Activated T-helper 1 cell treated with anti-CD3 and anti-CD28 coated beads, Interleukin-2, amount 50 U/mL, for 16 hours (primary cell): ENCODE measurements at places on chromosomes 3 and 15.

DNA sequence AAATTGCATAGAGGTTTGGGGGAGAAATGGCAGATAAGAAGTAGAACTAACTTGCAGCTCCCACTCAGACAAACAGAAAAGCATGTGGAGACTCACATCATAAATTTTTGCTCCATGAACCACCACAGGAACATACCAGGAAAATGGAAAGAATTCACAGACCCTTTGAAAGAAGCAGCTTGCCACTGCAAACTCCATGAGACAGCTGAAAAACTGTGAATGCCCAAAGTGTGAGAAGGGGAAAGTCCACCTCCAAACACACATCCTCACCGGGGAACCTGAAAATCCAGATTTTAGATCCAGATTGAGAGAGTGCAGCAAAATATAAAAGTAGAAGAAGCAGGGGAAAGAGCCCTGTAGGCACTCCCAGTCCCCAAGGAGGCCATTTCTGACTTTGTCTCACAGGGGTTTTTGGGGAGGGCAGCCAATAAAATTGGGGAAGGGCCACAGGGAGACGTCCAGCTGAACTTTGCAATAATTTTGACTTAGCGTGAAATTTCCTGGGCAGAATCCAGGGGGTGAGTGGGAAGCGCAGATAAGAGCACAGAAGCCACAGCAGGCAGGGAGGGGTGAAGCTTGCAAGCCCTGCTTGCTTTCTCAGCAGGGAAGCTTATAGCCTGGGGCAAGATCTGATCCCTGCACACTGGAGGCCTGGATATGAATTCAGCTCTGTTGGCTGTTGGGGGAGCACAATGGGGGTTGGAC is 183.4 kb upstream of the UBE2E2 start:
- no peak for DNase-seq

- DNase-seq = no peak
These were observed 207.7 kb upstream of the CFAP20DC start for GRCh38 chr3:59257506-59257905.

DNA sequence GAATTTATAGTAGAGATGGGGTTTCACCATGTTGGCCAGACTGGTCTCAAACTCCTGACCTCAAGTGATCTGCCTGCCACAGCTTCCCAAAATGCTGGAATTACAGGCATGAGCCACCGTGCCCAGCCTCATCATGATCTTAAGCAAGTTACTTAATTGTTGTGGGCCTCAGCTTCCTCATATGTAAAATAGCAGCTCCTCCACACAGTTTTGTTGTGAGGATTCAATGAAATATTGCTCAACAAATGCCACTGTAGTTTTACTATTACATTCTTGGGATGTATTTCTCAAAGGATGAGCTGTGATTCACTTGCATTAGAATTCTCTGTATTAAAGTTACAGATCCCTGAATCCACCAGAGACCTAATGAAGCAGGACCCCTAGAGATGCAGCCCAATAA is 168.8 kb downstream of the ADAMTS9 start:
- DNase-seq = no peak

DNA sequence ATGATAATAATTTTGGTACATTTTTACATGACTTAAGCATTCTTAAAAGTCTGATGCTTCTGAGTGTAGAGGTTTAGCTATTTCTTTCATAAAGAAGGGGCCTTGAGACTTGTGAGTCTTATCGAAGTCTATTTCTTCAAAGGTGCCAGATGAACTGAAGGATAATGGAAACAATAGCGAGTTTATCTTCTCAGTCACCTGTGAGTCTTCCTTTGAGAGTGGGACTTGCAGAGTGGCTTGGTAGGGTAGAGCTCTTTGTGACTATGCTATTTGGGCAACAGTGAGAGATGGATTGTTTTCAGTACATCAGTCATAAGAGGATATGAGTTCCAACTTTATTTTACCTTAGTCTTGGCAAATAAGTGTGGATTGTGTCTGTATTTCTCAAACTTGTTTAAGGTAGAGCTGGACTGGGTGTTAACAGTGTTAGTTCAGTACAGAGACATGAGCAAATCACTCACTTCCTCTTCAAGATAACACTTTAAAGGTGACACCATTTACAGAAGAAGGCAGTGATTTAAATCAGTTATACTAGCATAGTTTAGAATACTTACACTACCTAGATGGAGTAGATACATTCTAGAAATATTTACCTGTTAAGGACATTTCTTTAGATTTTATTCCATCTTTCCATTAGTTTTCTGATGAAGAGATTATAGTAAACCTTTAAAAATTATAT is 3.2 kb downstream of the AKAP13 start:
- DNase-seq = no peak

DNA sequence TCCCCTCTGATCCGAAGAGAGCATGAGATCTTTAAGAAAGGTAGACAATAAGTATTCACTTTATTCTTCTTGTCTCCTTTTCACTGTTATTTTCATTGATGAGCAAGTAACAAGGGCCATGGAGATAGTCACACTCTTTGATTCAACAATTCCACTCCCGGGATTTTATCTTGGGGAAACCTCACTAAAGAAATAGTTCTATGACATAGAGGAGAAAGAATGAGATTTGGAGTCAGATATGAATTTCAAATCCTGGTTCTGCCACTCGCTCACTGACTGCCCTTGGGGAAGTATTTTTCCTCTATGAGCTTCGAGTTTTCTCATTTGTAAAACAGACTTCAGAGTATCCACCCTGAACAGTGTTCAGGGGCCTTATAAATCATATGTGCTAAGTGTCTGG is 514.6 kb downstream of the NLGN1 start:
- no peak for DNase-seq

DNA sequence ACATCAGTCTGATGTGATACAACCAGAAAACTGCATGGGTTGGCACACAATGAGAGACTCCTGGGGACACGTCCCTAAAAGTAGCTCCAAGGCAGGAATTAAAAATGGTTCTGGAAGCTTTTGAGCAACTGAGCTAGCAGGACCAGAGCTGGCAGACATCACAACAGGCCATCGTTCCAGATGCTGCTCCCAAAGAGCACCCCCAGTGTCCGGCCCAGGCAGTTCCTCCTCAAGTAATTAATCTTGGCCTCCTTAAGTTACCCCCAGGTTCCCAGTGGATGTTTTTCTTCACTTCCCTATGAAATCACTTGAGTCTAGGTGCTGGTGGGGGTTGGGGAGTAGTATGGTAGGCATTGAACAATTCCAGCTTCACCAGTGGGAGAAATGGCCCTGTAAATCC is 711.6 kb downstream of the MECOM start:
- no peak for DNase-seq
